ENCODE measurements at places on chromosomes 1 and 21.

GRCh38 chr1:156958247-156958714 lies 37.8 kb downstream of the LRRC71 start:
- DNase-seq = no peak

DNA sequence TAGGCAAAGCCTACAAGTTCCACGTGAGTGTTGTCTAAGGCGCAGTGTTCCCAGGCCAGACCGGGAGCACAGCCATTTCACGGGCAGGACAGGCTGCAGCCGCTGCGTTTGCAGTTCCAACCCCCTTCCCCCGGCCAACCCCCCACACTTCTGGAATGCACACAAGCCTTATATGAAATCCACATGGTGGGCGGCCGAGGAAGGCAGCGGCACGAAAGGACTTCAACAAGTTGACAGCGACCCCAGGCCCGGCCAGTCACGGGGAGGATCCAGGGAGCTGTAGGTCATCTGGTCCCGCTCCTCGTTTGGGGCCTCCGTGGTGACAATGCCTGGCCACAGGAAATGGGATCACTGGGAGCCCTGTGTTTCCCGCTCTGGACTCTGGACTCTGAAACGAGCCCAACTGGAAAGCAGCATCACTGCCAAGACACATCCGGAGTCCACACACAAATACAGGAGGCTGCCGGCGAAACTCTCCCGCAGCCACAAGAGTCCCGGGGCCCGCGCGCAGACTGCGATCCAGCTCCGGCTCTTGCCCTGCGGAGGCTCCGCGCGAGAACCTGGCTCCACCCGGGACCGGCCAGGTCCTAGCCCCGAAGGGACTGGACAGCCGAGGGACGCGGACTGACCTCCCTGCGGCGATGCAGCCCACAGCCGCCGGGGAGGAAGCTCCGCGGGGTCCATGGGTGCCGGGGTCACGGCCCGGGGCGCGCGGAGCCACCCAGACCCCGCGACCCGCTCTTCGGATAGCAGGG lies 794 bp downstream of the NID1 start:
- DNase-seq = no peak

GRCh38 chr1:50110656-50111055 lies 1.9 kb downstream of the ELAVL4 start:
- DNase-seq = no peak

- DNase-seq = no peak
Observed at GRCh38 chr1:67689267-67690017, 4.4 kb downstream of the GADD45A start.

DNA sequence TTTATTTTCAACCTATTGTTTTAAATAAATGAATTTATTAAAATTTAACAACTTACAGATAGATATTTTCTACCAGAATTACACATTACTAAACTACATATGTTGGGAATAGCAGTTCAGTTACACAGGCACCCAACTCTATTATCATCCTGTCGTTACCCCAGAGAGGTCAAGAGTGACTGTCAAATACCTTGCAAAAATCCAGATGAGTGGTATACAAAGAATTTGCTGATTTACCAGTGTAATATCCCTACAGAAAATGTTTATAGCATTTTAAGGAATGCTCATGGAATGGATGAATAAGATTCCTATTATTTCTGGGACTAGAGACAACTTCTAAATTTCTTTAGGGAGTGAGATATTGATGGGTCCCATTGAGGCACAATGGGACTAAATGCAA lies 300.7 kb upstream of the RGS18 start:
- no peak for DNase-seq
